Activated naive CD4-positive, alpha-beta T cell treated with Interleukin-2 at 50 U/mL for 16 hours (primary cell): ENCODE measurements at places on chromosomes 5 and 9.

DNA sequence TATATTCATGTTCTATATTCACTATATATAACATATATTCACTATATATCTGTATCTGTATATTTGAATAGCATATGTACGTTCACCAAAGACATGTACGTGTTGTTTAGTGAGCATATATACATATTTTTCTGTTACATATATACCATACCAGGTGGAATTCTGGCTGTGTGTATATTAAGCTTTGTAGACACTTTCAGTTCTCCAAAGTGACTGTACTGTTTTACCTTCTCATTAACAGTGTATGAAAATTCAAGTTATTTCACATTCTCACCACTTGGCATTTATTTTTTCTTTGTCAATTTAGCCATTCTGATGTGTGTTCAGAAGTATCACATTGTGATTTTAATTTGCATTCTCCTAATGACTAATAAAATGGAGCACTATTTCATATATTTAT, 52.2 kb downstream of the DROSHA start:
- DNase-seq = no peak

DNA sequence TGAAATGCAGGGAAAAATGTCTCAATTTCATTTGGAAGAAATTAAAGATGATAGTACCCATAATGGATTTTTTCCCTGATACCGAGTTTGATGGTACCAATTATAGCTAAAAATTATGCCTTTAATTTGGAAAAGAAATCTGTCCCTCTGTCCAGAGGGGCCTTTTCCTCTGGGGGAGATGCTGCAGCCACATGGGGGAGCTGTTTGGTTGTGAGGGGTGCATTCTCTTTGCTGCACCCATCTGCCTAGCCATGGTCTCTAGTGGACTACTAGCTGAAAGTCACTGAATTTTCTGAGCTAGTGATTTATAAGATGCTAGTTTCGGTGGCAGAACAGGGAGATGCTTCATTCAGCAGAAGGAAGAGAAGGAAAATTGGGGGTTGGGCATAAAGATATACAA, 9.6 kb downstream of the SEC61B start:
- peak; percentile 34 for DNase-seq

GRCh38 chr5:181037365-181037861, 2.7 kb upstream of the BTNL9 start:
- DNase-seq = no peak

DNA sequence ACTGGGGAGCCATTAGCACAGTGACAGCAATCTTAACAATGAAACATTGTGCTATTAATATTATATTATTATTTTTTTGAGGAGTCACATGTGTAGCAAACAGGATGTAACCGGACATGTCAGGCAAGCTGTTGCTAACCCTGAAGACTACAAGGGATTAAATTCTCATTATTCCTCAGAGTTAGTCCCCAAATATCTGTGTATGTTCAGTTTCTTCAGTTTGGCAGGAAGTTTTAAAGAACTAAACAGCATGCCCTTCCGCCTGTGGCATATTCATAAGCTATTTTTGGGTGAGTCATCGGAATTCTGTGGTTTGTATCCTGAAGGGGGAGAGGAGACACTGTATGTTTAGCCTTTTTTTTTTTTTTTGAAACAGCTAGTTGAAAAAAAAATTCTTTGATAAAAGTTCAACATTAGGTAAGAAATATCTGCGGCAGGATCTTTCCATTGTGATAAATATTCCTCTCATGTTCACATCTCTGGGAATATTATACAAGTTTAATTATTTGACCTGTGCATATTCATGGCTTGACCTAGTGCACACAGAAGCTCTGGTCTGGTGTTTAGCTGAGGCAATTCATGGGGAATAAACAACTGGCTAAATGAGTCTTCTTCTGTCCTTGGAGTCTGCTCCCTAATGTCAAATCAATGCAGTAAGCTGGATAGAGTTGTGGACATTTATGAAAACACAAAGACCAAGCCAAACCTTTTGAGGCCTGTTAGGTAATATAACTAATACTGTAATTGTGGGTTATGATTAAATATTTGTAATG, 202.7 kb upstream of the CDKN2B start:
- no peak for DNase-seq

DNA sequence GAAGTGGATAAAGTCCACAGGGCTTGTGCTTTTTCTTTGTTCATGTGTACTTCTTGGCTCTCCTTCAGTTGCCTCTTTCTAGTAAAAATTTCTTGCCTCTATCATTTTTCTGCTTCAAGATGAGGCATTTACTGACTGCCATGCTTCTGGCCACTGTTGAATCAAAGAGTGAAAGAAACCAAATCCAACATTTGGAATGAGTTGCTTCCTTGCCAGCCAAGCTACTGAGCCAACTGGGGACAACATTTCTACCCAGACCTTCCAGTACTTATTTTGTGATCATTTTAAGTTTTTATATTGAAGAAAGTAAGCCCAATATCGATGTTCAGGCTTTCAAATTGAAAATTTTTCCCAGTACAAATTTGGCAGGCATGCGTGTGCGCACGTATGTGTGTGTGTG, 73.2 kb downstream of the SNCAIP start:
- no peak for DNase-seq

DNA sequence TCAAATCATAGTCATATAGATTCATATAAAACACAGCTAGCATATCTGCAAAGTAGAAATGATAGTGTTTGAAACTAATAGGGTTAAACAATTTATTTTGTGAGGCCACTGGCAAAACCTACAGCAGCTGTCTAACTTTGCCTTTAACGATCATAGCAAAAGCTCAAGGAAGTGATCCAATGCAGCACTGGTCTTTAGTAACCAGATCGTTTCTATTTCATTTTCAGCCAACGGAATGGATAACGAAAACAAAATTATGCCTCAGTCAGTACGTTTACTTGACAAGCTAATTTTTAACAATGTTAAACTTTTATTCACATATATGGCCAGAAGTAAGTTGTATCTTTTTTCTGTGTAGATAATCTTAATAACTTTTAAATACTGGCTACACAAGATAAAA, 17.7 kb downstream of the MLLT3 start:
- DNase-seq = no peak

GRCh38 chr5:36242534-36243485, 1.1 kb upstream of the NADK2 start:
- DNase-seq = peak; percentile 3

- no peak for DNase-seq
Measured at GRCh38 chr5:93721511-93721910, 19.9 kb downstream of the POU5F2 start.

GRCh38 chr9:18061856-18062255, 412.1 kb upstream of the ADAMTSL1 start:
- DNase-seq = no peak

DNA sequence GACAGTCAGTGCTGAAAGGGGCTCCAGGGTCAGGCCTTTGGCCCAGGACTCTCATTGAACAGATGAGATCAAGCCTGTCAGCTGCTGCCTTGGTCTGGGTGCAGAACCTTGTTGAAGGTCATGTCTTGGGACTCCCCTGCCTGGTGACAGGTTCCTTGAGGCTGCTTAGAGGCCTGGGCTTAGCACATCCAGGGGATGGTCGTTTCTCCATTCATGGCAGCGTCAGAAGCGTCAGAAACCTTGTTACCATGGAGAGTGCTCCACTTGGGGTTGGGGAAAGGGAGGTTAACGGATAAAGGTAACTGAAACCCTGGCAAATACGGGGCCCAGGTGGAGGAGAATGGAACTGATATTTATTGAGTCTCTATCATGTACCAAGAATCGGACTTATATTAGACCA, 8.8 kb downstream of the ARPC5L start:
- peak; percentile 20 for DNase-seq

GRCh38 chr9:100352201-100352726, 478 bp downstream of the TEX10 start:
- peak; percentile 28 for DNase-seq

DNA sequence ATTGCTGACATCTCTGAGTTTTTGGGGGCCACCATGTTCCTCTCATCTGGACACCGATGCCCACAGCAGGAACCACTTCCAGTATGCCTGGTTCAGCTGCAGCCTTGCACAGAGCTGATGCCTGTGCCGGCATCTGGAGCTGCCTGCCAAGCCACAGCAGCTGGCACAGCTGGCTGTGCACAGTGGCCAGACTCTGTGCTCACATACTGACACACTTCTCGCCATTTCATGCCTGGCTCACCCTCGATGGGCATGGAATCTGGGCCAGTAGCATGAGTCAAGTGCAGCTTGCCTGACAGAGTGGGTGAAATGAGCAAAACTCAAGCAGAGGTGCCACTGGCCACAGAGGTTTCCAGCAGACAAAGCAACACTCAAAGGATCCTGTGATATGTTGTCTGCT, 863.4 kb downstream of the DNAH5 start:
- DNase-seq = no peak

GRCh38 chr9:110994771-110995241, 43.5 kb downstream of the LPAR1 start:
- DNase-seq = no peak

DNA sequence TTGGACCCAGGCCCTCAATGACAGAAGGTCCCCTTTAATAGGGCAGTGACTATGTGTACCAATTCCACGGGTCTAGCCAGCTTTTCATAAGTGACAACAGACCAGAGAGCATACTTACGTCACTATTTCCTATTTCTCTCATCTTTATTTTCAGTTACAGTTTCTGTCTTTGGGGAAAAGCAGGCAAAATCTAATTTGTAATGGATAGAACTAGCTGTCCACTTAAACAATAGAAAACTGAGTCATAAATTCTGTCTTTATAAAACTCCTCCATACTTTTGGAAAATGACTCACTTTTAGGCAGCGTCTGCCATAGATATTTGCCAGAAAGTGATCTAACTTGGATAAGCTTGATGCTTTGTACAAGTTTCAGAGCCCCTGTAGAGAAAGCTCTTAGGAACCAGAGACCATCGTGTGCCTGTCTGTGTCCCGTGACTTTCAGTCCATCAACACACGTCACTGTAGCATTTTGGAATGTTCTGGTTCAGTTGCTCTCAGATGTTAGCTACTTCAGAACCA, 101.9 kb downstream of the F2RL2 start:
- no peak for DNase-seq

- no peak for DNase-seq
Measured at GRCh38 chr5:178768371-178769260, 38.2 kb upstream of the ZNF354A start.

- no peak for DNase-seq
Measured at GRCh38 chr9:125525921-125526631, 180.9 kb downstream of the MAPKAP1 start.

GRCh38 chr5:124599028-124599973, 147.1 kb downstream of the ZNF608 start:
- DNase-seq = no peak

GRCh38 chr5:118862596-118862995, 125.8 kb downstream of the DTWD2 start:
- no peak for DNase-seq

GRCh38 chr5:58341476-58341875, 118.4 kb downstream of the PLK2 start:
- no peak for DNase-seq

- no peak for DNase-seq
Measured at GRCh38 chr9:85046475-85046874, 376.9 kb downstream of the NTRK2 start.

DNA sequence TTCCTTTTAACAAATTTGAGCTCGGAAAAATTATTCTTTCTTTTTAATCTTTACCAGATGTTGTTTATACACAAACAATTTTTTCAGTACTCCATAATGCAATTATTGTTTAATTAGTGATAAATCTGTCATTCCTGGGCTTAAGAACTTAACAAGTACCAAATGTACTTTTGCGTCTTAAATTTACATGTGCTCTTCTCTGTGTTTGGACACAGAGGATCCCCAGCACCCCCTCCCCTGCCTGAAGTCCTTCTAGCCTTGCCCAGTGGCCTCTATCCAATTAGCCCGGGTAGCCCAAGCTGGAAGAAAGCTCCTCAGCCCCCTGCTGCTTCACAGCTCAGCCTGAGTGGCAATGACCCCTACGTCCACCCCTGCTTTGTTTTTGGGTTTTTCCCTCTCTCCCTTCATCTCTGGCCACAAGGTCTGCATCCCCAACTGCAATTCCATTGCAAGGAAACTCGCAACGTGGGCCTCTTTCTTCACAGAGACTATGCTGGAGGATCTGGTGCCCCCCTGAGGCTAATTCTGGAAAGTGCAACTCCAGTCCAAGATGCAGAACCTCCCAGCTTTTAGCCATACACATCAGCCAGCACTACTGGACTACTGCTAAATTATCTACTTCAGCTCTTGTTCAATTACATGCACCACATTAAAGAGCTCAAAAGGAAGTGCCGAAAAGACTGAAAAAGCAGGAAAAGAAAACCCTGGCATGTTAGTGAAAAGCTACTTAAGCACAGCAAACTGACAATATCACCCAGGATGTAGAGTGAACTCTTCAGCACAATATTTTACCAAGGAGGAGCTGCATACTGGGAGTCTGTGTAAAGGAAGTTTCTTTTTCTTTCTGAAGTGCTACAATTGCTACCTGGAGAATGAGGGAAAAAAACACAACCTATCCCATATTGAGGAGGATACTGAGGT, 186.2 kb downstream of the FANCC start:
- DNase-seq = peak; percentile 47
